Adrenal gland (tissue), 19 donors: ENCODE measurements at places on chromosomes 12 and 14. TPM values are rescaled to one million over a fixed set of nuclear protein-coding genes. Genes with fewer than 3 reads are reported as not detected.

FAR2 gene
- polyA plus RNA-seq = 10.3 TPM

DEPDC4 gene
- polyA plus RNA-seq = 0.67 TPM

FBLN5 gene
- polyA plus RNA-seq = 119 TPM

LRRIQ1 gene
- 0.56 TPM for polyA plus RNA-seq

ANHX gene
- polyA plus RNA-seq = not detected

RERGL gene
- 2.7 TPM for polyA plus RNA-seq

KRT75 gene
- polyA plus RNA-seq = not detected

C12orf42 gene
- not detected for polyA plus RNA-seq

MYL2 gene
- 3.2 TPM for polyA plus RNA-seq

SRGAP1 gene
- 3.6 TPM for polyA plus RNA-seq

CACNA2D4 gene
- polyA plus RNA-seq = 3.1 TPM

TEX22 gene
- polyA plus RNA-seq = 0.20 TPM

MYF6 gene
- polyA plus RNA-seq = not detected

COQ10A gene
- polyA plus RNA-seq = 36.7 TPM

DDIT3 gene
- 72.9 TPM for polyA plus RNA-seq

DEGS2 gene
- 0.32 TPM for polyA plus RNA-seq

ISCU gene
- polyA plus RNA-seq = 209 TPM

TMEM117 gene
- 1.9 TPM for polyA plus RNA-seq

LRP1-AS gene
- polyA plus RNA-seq = not detected

IGF1 gene
- polyA plus RNA-seq = 14.3 TPM

SUSD6 gene
- 7.8 TPM for polyA plus RNA-seq

PTGDR gene
- 0.20 TPM for polyA plus RNA-seq

FGF23 gene
- not detected for polyA plus RNA-seq

PROX2 gene
- not detected for polyA plus RNA-seq
